ENCODE measurements at places on chromosomes 7 and 10.

GRCh38 chr7:124645704-124646103 lies 119.9 kb downstream of the GPR37 start:
- DNase-seq, result no peak

DNA sequence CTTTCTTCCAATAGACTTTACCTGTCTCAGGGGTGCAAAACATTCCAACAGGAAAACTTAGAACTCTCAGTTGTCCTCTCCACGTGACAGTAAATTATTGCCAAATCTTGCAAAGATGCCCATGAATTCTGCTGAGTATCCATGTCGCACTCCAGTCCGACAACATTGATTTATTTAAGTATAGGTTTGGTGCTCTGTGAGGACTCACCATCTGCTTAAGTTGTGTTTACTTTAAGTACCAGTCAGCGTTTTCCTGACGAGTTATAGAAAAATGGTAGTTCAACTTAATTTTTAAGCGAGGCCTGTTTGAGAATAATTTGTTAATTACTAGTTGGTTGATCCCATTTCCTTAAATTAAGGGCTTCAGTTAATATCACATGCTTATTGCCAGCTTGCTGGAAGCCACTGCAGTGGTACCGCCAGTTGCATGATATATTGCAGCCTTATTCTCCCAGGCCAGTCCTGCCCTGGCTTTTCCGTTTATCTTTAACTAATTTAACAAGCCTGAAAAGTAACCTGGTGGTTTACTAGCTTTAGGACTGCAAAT lies 27.8 kb downstream of the CREB5 start:
- no peak for DNase-seq

DNA sequence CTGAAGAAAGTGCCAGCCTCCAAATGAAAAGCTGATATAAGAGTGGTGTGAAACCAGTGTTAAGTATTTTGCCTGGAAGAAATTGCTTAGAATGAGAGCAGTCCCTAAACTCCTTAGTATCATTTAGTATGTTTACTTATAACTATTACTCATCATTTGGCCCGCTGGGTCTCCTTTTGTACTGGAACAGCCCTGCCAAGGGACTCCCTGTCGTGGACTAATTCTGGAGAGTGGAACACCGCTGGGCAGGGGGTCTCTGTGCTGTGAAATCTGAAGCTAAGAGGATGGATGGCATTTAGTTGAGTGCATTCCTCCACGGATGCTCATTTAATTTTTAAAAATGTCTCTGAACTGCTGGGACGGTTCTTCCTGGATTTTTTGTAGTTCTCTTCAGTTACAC lies 889.9 kb upstream of the C7orf33 start:
- DNase-seq, result no peak

DNA sequence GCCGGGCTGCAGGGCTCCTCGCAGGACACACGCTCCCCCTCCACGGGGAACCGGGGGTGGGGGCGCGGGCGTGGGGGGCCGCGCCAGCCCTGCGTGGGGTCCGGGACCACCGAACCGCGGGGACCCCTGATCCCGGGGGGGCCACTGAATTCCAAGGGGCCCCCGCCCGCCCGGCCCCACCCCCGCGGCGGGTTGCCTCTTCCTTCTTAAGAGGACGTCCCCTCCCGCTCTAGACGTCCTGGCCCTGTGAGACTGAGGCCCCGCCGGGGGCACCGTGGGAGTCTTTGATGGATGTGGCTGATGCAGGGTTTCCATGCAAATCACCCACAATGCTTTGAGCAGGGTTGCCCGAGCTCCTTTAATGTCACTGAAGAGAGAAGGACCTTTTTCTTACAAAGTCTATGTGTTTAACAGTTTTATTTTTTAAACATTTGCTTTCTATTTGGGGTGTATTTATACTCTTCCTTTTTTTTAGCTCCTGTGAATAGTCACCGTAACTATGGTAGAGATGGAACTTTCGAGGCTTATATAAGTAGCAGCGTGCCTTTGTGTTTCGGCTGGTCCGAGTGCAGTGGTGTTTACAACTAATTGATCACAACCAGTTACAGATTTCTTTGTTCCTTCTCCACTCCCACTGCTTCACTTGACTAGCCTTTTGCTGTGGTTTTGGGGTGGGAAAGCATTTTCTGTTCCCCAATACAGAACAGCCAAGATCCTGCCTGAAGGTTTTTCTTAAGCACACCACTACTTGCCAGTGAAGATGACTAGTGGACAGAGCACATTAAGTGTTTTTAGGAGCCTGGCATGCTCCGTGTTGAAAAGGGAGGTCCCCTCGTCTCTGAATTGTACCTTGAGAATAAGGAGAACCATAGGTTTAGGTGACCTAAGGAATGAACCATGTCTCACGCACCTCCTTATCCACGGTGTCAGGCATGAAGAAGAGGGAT lies 44.8 kb downstream of the PDIA4 start:
- DNase-seq, result peak; percentile 85

GRCh38 chr7:40870108-40870507 lies 735.3 kb downstream of the SUGCT start:
- DNase-seq, result no peak

Measured in activated T-cell treated with anti-CD3 and anti-CD28 coated beads, Interleukin-2, amount 50 U/mL, for 24 hours (primary cell).